Stimulated activated CD8-positive, alpha-beta memory T cell treated with anti-CD3 and anti-CD28 coated beads, Interleukin-7, amount 100 ng/mL, for 1 hour (primary cell): ENCODE measurements at places on chromosomes 2 and 18.

DNA sequence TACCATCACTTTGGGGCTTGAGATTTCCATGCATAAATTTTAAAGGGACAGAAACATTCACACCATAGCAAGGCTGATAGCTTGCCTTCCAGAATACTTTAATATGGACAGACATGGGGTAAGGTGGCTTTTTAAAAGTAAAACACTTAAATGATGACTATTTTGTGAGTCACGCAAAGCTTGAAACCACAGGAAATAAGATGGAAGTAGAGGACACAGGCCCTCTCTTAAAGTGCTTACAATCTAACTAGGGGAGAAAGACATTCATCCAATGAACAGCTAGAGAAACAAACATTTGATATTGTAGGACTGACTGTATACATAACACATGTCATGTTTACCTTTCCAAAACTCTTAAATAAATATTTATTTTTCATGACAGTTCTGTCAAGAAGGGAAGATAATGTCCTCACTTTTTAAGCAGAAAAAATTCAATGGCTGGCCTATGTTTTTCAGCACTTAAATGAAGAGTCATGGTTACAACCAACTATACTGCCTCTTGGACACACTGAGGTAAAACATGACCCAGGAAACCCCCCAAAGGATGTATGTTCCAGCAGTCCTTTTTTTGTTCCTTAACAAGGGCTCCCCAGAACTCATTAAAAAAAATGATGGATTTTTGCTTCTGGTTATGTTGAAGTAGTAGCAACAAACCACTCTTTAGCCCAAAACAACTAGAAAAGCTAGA is 120.0 kb upstream of the RBMS1 start:
- no peak for DNase-seq

GRCh38 chr18:44569391-44570055 is 111.2 kb upstream of the SETBP1 start:
- DNase-seq, result no peak

DNA sequence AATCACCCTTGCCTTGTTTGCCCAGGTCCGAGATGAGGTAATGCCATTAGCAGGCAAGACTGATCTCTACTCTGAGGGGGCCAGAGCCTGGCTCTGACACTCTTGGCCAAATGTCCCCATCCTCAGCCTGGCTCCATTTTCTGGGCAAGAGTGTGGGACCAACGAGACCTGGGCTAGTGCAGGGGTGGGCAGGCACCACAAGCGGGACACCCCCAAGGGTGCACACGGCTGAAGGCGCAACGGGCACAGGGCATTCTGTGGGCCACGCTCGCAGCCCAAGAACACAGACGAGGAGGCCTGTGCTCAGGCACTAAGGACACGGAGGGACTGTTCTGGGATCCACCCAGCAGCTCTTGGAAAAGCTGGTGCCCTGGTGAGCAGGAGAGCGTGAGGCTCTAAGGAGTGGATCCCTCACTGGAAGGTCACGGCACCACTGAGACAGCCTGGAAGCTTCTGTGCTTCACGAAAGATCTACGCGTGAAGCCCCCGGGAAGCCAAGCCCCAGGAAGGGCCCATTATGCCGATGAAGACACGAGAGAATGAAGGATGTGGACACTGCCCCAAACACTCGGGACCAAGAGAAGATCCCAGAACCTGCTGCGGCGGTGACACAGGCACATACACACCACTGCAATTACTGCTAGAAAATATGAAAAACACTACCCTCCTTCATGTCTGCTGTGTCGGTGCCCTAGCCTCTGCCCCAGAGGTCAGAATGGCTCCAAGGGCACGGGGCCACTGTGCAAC is 138.2 kb downstream of the HDAC4 start:
- no peak for DNase-seq

DNA sequence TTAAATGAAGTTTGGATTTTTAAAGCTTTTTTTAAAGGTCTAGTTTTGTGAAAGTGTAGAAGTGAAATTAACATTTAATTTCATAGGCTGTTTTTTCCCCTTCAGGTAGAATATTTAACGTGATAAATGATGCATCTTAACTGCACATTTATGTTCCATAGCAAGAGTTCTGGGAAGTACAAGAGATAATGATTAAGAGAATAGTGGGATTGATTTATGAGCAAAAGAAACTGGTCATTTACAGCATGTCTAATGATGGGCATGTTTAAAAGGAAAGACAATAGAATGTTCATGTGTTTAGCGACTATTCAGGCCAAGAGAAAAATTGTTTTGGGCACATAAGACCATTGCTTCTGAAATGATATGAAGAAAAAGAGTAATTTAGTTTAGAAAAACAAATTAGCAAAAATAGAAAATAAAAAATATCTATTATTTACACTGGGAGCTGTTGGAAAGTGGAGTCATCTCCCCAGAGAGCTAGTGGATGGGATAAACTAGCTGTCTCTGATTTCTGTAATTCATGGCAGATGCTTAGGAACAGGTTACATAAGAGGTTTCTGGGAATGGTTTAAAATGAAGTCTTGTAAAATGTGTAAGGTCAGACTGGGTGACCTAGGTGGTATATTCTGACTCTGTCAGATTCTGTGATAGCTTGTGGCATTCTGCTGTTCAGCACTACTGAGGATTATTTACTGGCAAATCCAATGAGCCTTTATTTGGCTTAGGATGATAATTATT is 60.7 kb downstream of the WDR7 start:
- no peak for DNase-seq

- no peak for DNase-seq
Measured at GRCh38 chr2:71856773-71857525, 290.7 kb downstream of the CYP26B1 start.

DNA sequence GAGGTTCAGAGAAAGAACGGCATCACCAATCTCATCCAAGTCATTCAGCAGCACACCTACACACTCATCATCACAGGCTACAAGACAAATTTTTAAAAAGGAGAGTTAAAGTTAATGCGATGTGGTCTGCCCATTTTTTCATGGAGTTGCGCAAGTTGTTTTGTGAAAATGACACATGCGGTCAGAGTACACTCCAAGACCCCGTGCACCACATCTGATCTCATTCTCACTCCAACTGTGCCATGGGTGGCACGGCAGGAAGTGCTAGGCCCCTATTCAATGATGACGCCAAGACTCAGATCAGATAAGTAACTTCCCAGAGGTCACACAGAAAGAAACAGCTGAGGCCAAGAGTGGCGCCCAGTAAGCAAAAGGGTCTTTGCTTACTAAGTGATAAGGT is 119.8 kb downstream of the LAMA1 start:
- no peak for DNase-seq

- DNase-seq, result no peak
Measured at GRCh38 chr18:35030277-35030989, 10.8 kb upstream of the MAPRE2 start.

DNA sequence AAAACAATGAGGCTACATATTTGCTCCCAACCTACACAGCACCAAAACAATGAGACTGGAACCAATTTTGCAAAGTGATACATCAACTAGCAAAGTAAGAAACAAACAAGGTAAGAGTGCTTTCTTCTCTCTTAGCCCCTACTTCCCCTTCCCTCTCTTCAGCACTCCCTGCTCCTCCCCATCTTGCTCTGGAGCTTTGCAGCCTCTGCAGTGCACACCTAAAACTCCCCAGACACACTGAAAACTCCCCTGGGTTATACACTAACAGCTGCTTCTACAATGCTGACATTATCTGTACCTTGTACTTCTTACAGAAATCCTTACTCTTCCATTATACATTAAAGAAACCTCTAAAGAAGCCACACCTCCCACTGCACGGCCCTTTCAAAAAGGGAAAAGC is 93.7 kb downstream of the RBMS1 start:
- DNase-seq, result no peak

DNA sequence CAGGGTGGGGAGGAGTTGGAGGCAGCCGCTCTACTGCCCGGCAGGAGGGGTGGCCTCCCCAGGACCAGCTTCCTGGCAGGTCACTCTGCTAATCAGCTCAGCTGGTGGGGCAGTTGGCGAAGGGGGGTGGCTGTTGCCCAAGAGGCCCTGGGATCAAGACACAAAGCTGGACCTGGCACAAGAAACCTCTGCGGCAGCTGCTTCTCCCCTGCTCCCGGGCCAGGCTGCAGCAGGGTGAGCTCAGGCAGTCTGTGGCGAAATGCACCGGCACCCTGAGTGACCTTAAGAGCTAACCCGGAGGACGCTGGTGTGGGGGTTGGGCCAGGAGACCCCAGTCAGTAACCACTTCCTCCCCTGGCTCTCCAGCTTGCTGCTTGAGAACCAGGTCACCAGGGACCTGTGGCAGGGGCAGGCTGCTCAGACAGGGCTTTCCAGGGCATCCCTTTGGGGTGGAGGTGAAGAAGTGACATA is 31.1 kb downstream of the TOGARAM2 start:
- DNase-seq, result no peak

- no peak for DNase-seq
Measured at GRCh38 chr2:98478088-98478551, 33.5 kb downstream of the INPP4A start.
